ENCODE measurements at places on chromosomes 4 and X.

DNA sequence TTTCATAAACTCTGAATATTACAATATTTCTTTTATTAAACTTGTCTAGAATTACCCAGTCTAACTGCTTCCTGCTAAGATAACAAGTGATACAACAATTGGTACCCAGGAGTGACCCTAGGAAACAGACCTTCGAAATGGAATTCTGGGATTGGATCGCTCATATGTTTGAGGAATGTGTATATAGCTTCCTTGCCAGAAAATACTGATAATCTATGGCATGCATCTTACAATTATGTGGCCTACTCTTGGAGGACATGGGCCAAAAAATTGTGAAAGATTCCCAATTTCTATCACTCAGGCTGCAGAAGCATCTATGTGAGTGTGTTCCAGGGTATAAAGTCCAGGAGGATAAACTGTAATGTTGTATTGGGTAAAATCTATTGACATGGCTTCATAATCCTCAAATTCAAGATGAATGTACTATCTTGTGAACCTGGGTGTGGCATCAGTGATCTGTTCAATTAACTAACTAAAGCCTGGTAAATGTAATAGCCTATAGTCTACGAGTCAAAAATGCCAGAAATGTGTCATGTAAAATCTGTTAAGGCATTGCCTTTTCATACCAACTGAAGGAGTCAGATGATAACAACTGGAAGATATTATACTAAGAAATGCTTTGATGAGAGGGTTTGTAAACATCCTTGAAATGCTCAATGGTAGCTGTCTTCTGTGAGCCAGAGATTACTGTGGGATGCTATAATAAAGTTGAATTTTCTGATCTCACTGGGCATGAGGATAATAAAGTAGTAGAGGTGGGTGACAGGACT lies 1499.3 kb downstream of the PCDH7 start:
- DNase-seq, result no peak

GRCh38 chrX:154018518-154019060 lies 1.1 kb downstream of the IRAK1 start:
- no peak for DNase-seq

DNA sequence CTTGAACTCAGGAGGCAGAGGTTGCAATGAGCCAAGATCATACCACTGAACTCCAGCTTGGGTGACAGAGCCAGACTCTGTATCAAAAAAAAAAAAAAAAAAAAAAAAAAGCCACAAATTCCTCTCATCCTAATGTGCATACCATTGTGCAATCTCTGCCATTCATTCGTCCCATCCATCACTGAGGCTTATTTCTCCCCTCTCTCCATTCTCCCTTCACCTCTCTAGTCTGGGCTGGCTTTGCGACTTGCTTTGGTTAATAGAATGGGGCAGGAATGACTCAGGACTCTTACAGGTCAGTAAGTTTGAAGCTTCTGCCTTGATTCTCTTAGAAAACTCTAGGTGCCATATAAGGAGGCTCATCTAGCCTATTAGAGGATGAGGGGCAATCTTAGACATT lies 60.3 kb upstream of the DDX3X start:
- peak; percentile 20 for DNase-seq

DNA sequence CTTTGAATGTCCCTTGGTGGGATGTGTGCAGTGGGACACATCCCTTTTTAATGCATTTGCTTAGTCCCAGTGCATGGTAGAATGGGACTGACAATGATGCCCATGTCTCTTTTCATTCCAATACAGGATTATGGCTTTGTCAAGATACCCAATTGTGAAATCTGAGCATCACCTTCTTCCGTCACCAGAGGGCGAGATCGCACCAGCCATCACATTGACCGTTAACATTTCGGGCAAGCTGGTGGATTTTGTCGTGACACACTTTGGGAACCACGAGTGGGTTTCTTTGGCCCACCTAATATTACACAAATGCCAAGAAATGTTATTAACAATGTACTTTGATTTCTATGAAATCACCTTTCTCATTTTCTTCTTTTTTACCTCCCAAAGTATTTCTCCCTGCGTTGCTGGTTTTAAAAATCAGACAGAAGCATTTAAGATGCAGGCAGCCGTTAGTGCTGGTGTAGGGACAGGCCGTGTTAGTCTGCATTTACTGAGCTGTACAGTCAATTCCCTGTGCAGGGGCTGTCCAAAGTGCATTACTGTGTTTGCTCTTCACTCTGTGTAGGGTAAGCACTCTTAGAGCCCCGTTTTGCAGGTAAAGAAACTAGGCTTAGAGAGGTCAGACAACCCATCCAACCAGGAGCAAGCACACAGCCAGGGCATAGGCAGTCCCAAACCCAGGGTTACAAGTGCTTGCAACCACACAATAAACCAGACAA lies 46.5 kb downstream of the CWH43 start:
- no peak for DNase-seq

GRCh38 chr4:109051054-109051453 lies 251.4 kb downstream of the COL25A1 start:
- no peak for DNase-seq

DNA sequence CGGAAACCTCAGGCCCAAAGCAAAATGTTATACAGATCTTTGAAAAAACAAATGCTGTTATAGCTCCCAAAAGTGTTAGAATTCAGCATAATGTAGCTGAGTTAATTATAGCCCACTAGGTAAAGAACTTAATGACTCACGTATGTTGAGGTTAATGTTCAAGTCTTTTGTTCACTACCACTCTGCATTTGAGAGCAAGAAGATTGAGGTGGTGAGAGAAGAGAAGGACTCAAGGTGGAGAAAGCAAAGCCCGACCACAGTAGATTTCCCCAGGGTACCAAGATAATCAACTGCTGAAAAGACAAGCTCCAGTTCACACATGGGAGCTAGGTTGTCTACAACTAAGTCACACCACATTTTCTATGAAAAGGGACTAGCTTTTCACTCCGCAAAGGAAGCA lies 480.2 kb downstream of the DTHD1 start:
- DNase-seq, result no peak

DNA sequence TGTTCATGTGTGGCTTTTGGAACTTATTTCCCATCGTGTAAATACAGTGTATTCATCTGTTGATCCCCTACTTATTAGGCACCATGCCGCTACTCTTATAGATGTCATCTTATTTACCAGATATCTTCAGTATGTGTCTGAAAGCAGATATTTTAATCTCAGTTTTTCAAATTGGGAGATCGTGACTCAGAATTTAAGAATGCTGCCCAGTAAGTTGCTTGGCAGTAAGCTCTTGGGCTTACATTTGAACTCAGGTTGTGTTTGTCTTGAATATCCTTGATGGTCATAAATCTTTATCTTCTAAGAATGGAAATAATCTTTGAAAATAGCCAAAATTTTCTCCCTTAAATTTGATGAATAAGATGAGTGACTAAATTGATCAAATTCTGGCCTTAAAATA lies 45.9 kb upstream of the RPA4 start:
- DNase-seq, result peak; percentile 12

- no peak for DNase-seq
Observed at GRCh38 chr4:12761694-12762093, 722.4 kb downstream of the RAB28 start.

GRCh38 chr4:94897023-94897422 lies 139.3 kb downstream of the BMPR1B start:
- DNase-seq, result no peak

DNA sequence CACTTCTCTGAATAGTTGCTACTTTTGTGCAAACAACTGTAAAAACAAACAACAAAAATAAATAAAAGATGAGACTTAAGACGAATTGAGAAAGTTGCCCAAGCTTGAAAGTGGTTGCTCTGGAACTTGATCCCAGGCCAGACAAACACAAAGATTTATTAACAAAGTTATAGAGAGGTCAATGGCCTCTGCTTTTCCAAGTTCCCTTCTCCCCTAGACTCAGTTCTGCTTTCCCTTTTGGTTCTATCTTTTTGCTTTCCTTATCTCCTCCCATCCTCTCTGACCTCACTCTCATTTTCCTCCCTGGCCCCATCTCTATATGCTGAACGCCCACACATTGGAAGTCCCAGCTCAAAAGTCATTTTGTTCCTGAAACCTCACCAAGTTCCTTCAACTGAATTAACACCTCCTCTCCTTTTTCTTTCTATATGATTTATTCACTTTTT lies 82.7 kb downstream of the MXRA5 start:
- DNase-seq, result no peak

DNA sequence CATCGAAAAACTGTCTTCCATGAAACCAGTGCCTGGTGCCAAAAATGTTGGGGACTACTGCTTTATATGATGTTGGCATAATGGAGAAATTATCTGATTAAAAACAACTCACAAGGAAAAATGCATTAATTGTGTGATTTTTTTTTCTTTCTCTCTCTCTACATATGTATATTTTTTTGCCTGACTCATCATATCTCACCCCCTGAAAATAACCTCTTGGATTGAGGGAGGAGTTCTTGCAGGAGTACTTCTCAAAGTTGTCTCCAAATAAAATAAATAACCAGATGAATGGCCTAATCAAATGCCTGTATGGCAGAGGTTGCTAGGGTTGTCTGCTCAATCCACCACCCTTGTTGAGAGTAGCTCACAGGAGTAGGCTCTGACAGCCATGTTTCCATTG lies 19.9 kb upstream of the TNIP3 start:
- DNase-seq, result no peak

GRCh38 chrX:153995504-153995903 lies 22.9 kb downstream of the TMEM187 start:
- no peak for DNase-seq

DNA sequence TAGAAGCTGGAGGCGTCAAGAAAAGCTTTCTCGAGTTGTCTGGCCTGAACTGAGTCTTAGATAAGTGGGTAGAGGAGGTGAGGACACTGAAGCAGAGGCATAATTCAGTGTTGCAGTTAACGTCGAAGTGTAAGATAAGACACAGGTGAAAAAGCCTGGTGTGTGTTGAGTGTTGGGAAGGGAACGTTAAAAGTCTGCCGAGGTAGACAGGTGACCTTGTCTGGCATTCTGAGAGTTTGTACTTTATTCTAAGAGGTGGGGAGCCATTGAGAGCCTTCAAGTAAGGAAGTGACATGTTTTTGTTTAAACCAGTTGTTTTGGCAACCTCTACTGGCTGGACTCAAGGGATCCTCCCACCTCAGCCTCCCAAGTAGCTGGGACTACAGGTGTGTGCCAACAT lies 219.1 kb downstream of the SHROOM3 start:
- no peak for DNase-seq

DNA sequence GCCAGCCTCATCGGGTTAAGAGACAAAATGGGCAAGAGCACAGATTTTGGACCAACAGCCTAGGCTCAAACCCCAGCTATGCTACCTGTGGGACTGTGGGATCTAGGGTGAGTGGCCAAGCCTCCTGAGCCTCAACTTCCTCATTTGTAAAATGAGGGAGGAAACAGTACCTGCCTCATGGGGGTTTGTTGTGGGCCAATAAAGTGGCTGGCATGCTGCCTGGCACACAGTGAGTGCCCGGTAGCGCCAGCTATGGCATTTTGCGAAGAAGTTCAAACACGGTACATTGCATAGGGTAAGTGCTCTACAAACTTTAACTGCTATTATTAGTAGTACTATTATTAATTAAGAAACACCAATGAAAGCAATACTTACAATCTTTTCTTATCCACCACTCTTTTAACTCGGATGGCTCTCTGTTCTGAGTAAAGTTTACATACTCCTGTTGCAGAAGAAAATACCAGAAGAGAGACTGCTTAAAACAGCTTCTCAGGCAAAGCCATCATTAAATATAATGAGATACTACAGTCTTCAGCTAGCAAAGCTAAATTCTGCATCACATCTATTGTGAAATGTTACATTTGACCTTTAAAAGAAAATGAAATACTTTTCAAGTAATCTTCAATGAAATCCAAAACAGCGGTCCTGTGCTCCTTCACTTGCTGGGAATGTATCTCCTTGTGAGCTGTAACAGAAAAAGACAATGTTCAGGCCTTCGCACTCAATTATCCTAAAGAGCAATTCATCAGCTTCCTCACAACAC lies 70.1 kb downstream of the NSG1 start:
- DNase-seq, result no peak

GRCh38 chr4:57309658-57310057 lies 199.5 kb upstream of the IGFBP7 start:
- no peak for DNase-seq
